ENCODE measurements at places on chromosomes 12 and 14.
A peak's percentile ranks its signal among the peaks of the same experiment; 100 is the strongest.

- DNase-seq = peak; percentile 40
These were observed 108.5 kb downstream of the SLC38A1 start for GRCh38 chr12:46160101-46160980.

GRCh38 chr12:104567832-104568486, 111.2 kb downstream of the CHST11 start:
- no peak for DNase-seq

GRCh38 chr12:72485017-72485701, 213.0 kb downstream of the TRHDE start:
- no peak for DNase-seq

GRCh38 chr12:91205811-91206210, 23.2 kb upstream of the DCN start:
- DNase-seq = peak; percentile 31

GRCh38 chr12:119036878-119037825, 55.8 kb downstream of the SRRM4 start:
- peak; percentile 82 for DNase-seq

DNA sequence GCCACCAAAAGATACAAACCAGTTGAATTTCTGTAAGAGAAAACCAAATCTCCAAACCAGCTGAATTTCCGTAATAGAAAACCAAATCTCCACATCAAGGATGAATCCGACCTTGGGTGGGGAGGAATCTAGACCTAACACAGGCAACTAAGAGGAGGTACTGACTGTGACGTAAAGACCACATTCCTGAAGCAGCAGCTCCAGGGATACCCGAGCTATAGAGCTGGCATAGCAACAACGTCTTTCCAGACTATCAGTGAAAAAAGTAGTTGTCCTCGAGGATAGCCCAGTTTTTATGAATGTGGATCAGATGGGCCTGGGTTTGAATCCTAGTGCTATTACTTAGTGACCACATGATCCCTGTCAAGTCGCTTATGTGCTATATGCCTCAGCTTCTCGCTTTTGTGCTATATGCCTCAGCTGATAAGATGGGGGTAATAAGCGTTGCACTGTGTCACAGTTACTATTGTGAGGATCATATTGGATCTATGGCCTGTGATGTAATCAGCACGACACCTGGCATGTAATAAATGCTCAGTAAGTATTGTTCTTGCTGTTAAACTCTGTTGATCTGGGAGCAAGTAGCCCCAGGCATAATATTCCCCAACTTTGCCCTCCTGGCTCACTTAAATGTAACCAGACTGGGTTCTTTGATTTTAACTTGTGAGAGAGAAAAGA, 113.8 kb downstream of the EGLN3 start:
- no peak for DNase-seq

GRCh38 chr12:6076346-6076745, 48.1 kb downstream of the VWF start:
- DNase-seq = no peak

GRCh38 chr12:80830533-80831088, 107.1 kb downstream of the LIN7A start:
- DNase-seq = no peak

DNA sequence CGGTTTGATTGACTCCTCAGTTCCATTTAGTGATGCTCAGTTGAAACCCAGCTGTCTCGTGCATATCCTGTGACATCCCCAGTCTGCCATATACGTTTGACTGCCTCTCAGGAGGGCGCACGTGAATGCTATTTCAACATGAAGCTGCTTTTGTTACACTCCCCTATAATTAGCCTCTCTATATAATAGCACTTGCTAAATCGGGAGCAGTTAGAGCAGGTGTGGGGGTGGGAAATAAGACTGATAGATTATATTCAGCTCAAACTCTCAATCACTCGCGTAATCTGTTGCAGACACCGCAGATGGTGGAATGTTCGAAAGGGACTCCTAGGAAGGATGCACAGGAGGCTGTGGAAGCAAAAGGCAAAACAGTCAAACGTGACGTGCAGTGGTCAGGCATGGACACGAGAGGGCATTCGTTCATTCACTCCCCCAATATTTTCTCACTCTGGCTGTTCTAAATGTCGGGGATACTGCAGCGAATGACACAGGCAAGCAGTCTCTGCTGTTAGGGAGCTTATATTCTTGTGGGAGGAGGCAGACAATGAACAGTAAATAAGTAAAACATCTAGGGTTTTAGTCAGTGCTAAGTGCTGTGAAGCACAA, 29.8 kb downstream of the KCNA1 start:
- DNase-seq = no peak

- DNase-seq = peak; percentile 21
These were observed 35.7 kb downstream of the NID2 start for GRCh38 chr14:52033101-52033642.

DNA sequence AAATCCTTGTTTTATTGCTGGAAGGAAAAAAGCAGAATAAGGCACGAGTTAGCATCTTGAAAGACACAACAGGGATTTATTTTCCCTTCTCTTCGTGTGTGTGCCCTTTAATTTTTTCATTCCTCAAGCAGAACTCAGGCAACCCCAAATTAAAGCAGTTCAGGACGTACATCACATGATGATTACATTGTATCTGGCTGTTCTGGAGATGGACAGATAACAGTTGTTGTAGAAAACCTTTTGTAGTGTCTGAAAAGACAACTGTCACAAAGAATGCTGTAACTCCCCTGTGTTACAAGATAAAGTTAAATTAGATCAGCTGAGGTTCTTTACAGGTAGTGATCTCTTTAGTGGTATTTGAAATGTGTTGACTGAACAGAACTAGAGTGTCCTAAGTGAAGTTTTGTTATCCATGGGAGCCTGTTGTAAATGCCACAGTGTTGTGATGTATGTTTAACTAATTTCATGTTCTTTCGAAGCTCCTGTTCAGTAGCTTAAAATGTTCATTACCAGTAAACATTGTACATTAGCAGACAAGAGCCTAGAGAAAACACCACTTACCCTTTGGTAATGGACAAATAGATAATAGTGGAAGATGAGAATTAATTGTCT, 58.5 kb downstream of the TMTC2 start:
- no peak for DNase-seq

DNA sequence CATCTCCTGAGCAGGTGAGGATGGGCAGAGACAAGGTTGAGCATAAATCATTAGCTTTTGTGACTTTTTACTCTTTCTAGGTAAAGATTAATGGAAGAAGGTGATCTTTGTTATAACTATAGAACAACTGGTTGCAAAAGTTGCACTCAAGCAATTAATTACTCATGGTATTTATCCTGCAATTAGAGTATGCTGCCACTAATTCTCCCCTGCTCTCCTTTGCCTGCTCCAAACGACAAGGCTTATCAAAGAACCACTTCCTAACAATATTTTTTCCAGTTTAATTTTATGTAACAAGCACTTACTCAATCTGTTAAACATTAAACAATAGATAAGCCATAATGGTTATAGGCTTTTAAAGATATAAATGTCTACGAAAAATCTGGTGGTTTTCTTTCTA, 189.9 kb upstream of the PELI2 start:
- DNase-seq = no peak

DNA sequence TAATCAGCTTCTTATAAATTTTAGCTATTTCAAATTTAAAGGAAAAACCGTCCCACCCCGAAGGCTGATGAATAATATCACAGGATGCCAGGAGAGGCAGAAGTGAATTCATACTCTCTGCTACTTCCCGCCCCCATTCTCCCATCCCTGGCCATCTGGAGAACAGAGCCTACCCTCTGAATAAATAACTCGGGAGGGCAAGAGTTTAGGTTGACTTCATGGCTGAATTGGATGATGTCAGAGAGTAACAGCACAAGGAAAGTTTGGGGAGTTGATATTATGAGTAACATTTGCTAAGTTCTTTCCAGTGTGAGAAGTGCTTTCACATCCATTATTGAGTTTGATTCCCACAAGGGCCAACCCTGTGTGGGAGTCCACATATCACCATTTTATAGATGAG, 241.6 kb downstream of the EGLN3 start:
- DNase-seq = no peak

DNA sequence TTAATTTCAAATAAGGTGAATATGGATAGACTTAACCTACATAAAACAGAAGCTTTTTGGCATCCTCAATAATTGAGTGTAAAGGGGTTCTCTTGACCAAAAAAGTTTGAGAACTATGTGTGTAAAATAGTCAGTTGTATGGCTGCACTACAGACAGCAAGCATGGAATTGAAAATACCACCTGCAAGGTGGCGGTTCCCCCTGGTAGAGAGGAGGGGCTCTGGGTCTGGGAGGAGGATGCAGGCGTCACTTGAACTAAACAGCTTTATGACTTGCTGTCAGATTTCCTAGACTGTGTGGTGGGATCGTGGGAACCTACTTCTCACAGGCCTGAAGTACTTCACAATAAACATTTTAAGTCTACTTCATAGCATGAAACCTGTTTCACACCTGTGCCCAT, 6.3 kb downstream of the EVL start:
- DNase-seq = no peak

GRCh38 chr12:69904777-69905176, 79.8 kb downstream of the MYRFL start:
- no peak for DNase-seq

DNA sequence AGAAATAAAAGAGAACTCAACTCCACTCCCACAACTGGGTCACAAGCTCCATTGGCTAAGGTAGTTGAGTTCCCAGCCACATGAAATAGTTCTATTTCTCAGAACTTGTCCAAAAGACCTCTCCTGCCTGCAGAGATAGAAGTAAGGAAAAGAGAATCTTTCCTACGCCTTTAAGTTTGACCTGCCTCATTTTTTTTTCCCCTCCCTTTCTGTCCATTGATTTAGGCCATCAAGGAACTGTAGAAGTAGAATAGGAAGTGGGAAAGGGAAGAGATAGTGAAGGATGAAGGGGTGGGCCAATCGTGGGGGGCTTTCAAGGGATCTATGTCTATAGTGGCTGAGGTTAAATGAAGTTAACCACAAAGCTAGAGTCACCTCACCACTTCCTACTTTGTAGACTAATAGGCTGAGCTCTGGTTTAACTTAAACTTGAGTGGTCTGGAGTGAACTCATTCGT, 13.9 kb upstream of the NUDT4 start:
- DNase-seq = no peak

GRCh38 chr12:113170457-113170856, 14.8 kb downstream of the DDX54 start:
- DNase-seq = no peak

GRCh38 chr14:104878582-104878981, 13.5 kb downstream of the CEP170B start:
- DNase-seq = no peak

GRCh38 chr14:82094829-82095345, 561.2 kb upstream of the SEL1L start:
- no peak for DNase-seq

DNA sequence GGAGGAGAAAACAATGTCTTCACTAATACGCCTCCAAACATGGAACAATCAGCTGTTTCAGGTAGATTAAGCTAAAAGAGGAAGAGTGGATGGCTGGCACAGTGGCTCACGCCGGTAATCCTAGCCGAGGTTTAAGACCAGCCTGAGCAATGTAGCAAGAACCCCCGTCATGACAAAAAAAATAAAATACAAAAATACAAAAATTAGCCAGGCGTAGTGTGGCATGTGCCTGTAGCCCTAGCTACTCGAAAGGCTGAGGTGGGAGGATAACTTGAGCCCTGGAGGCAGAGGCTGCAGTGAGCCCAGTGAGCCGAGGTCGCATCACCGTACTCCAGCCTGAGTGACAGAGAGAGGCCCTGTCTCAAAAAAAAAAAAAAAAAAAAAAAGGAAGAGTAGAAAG, 1.2 kb upstream of the MED13L start:
- no peak for DNase-seq

DNA sequence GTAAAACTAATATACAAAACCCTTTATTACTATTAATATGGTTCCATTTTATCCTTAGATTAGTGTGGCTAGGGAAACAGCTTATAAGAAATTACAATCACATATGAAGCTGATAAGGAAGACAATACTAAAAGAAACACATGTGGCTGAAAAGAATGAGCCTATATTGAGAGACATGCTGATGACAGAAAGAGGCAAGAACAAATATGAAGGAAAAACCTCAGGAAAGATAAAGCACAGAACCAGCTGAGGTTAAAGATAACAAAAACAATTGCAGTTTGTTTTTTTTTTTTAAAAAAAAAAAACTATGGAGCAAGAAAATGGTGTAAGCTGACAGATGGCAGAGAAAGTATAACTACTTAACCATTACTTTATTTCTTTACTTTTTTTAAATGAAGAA, 69.2 kb upstream of the OSBPL8 start:
- DNase-seq = no peak

- no peak for DNase-seq
These were observed 322.3 kb downstream of the DUSP6 start for GRCh38 chr12:89029961-89030360.

- DNase-seq = peak; percentile 10
These were observed 861.1 kb downstream of the GALC start for GRCh38 chr14:87131879-87132278.

DNA sequence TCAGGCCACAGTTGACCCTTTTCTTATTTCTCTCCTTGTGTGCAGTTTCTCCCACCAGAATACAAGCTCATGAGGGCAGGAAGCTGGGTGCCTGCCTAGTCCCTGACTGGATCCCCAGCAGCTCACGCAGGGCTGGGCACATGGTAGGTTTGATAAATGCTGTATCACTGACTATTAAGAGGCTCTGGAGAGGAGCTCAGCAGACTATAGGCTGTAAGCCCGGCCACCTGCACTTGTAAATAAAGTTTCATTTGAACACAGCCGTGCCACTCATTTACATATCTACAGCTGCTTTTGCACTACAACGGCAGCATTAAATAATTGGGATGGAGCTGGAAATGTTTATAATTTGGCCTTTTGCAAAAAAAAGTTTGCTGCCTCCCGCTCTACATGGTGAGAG, 32.0 kb downstream of the CHGA start:
- DNase-seq = no peak

DNA sequence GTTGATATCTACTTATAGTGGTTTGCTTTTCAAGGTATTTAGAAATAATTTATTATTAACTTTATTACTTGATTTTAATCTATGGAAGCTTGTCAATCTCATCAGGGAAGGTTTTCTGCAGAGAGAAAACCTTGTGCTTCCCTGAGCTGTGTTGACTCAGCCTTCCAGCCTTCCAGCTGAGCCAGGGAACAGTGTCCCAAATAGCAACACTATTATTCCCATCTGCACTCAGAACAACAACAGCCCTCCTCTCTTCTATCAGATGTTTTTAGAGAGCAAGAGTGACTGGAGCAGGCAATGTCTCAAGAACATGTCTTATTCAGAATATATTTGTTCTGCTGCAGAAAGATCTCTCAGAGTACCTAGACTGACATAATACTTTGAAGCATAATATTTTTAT, 389.9 kb upstream of the GARIN6 start:
- DNase-seq = no peak

GRCh38 chr12:64083285-64084210, 138.5 kb downstream of the KICS2 start:
- DNase-seq = no peak

Data from retina (tissue), 1 donor.